NCI-H1694 treated with DMSO at 0.1 percent for 48 hours (cell line): ENCODE measurements at places on chromosomes 4 and X.

- no peak for DNase-seq
These were observed 113.0 kb downstream of the PRDM5 start for GRCh38 chr4:120809518-120809917.

DNA sequence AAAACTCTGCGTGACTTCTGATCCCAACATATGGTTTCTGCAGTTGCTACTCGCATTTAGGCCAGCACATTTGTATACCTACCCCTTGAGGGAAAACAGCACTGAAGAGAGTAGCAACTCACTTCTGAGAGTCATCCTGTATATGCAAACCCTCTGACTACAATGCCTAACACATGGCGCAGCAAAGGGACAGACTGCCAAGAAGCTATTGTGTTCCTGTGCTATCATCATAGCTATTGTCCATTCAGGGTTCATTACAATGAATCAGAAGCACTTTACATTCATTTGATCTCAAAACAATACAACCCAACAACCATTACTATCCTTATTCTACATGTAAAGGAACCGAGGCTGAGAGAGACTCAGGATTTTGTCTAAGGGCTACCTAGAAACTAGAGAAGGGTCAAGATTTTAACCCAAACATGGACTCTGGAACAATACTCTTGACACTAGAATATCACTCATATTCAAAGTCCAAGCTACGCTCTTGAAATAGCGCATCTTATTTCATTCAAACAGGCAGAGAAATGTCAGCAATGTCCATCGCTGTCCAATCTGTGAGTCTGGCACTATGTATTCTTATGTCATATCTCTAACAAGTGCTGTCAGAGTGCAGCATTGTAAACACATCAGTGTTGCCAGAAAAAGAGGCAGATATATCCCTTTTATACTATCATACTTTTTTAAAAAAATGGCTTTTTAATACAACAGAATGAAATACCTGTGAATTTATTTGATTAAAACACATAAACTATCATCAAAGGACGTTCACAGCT is 173.6 kb downstream of the CORIN start:
- DNase-seq = no peak

DNA sequence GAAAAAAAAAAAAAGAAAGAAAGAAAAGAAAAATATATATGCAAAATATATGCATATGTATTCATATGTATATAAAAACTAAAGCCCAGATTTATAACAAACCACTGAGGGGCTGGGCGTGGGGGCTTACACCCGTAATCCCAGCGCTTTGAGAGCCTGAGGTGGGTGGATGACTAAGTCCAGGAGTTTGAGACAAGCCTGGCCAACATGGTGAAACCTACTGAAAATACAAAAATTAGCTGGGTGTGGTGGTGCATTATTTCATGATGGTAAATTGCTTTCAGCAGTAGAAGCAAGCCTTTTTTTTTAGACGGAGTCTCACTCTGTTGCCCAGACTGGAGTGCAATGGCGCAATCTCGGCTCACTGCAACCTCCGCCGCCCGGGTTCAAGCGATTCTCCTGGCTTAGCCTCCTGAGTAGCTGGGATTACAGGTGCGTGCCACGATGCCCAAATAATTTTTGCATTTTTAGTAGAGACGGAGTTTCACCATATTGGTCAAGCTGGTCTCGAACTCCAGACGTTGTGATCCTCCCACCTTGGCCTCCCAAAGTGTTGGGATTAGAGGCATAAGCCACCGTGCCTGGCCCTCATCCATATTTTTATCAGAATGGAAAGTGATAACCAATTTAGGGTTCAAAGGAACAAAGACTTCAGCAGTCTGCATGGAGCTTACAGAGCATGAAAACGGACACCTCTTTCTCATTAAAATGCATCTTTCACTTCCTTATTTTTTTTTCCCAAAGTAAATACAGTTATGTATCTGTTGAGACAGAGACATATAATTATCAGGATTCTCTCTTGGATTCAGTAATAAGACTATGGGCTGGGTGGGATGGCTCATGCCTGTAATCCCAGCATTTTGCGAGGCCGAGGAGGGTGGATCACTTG is 27.7 kb upstream of the MOB1B start:
- DNase-seq = no peak

DNA sequence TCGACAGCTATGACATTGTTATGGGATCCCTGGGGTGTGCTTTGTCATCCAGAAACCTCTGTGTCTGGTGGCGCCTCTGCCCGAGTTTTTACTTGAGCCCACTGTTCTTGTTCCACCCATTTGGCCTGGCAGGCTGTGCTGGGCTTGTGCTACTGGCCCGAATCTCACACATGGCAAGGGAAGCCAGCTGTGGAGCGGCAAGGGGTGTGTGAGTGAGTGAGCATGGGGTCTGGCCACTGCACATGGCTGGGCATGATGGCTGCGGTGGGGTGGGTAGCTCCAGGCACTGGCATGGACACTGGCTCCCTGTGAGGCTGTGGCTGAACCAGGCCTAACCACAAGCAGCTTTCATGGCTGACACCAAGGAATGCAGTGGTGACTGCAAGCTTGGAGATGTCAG is 89.2 kb downstream of the DACH2 start:
- no peak for DNase-seq

- DNase-seq = no peak
These were observed 476 bp upstream of the CXCR3 start for GRCh38 chrX:71618787-71619186.

DNA sequence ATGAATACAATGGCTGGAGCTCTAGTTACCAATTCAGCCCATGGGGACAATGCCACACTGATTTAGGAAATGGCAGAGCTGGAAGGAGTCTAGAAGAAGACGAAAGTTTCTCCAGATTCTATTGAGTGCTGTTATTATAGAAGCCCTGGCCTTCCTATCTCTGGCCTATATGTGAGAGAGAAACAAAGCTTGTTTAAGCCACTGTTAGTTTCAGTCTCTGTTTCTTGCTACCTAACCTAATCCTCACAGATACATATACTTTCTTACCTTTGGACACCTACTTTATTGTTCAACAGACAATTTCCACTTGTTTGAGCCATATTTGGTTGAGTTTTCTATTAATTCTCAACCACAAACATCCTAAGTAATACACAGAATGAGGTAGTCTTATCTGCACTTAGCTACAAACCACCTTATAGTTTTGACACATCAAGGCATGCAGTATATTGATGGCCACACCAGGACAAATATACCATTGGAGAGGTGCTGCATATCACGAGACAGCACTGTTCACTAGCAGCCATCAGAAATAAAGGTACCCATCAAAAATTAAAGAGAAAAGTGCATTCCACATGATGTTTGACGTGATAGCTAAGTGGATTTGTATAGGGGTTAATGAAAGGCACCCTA is 190.2 kb downstream of the SMIM20 start:
- no peak for DNase-seq
